ENCODE measurements at places on chromosomes 11 and 22. TPM values are rescaled to one million over a fixed set of nuclear protein-coding genes. Genes with fewer than 3 reads are reported as not detected.

NTM gene
- total RNA-seq, result 2.9 TPM

SYT13 gene
- not detected for total RNA-seq

DDIAS gene
- total RNA-seq, result 0.13 TPM

LUZP2 gene
- total RNA-seq, result not detected

DGAT2 gene
- total RNA-seq, result 67.7 TPM

OR56A1 gene
- total RNA-seq, result not detected

CCDC73 gene
- total RNA-seq, result not detected

RCOR2 gene
- total RNA-seq, result not detected

OR4S1 gene
- total RNA-seq, result not detected

MAJIN gene
- not detected for total RNA-seq

XNDC1N gene
- 10.9 TPM for total RNA-seq

SPI1 gene
- 25.0 TPM for total RNA-seq

OR52N4 gene
- not detected for total RNA-seq

NEU3 gene
- 6.0 TPM for total RNA-seq

GNAZ gene
- 8.6 TPM for total RNA-seq

VPS11 gene
- 32.7 TPM for total RNA-seq

ASPHD2 gene
- total RNA-seq, result 2.0 TPM

GAS2L1 gene
- 19.1 TPM for total RNA-seq

FGF4 gene
- total RNA-seq, result not detected

SIPA1 gene
- 60.5 TPM for total RNA-seq

Data from omental fat pad (tissue), 4 donors.